NCI-H2171 (cell line): ENCODE measurements at places on chromosomes 16 and 17.

DNA sequence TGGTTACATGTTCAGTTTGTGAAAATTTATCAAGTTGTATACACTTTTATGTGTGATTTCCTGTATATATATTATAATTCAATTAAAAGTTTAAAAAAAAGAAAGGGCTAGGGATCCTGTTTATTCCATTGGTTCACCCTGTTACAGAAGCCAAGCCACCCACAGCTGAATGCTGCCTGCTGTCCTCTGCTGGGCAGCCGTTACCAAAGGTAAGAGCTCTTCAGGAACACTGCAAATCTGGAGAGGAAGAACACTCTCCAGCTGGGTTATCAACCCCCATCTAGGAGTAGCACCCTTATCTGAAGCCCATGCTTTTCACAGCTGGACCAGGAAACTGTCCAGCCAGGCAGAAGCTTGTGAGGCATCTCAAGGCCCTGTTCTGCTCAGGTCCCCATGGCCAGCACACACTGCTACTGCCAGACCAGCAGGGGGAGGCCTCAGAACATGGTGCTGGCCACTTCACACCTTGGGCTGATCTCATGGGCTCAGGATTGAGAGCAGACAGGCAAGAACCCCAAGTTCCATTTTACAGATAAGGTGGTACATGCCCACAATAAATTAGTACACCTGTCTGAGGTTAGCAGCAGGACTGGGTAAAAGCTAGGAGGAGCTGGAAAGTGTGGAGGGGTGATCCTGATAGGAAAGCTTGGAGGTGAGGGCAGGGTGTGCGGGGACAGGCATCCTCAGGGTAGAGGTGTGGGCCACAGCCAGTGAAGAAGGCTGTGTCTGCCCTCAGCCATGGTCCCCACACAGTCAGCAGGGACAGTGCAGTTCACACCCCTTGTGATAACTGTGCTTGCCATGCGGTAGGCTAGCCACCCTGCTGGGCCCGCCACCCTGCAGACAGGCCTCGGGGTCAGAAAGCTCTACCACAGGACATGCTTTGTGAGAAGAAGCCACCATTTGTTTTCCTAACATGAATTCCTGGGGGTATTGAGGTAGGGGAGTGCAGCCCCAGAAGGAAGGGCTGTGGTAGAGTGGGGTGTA, 54.3 kb upstream of the SREBF1 start:
- no peak for DNase-seq

GRCh38 chr17:74879308-74879707, 6.5 kb upstream of the FDXR start:
- DNase-seq, result no peak

DNA sequence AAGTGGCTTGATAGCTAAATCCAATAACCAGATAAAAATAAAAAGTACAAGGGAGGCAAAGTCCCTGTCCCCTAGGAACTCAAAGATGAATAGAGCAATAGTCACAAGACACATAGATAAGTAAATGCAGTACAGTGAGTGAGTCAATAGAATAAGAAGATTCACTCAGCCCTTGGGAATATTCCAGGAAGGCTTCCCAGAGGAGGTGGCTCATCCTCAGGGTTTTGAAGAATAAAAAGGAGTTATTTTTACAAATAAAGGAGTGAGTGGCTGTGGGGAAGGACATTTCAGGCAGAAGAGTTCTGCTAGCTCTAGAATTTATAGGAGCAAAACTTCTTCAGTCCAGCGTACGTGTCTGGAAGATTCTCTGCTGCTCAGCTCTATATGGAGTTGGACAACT, 177.4 kb upstream of the SDK2 start:
- DNase-seq, result no peak

- DNase-seq, result no peak
These were observed 263.2 kb downstream of the KIF2B start for GRCh38 chr17:54085934-54086333.

DNA sequence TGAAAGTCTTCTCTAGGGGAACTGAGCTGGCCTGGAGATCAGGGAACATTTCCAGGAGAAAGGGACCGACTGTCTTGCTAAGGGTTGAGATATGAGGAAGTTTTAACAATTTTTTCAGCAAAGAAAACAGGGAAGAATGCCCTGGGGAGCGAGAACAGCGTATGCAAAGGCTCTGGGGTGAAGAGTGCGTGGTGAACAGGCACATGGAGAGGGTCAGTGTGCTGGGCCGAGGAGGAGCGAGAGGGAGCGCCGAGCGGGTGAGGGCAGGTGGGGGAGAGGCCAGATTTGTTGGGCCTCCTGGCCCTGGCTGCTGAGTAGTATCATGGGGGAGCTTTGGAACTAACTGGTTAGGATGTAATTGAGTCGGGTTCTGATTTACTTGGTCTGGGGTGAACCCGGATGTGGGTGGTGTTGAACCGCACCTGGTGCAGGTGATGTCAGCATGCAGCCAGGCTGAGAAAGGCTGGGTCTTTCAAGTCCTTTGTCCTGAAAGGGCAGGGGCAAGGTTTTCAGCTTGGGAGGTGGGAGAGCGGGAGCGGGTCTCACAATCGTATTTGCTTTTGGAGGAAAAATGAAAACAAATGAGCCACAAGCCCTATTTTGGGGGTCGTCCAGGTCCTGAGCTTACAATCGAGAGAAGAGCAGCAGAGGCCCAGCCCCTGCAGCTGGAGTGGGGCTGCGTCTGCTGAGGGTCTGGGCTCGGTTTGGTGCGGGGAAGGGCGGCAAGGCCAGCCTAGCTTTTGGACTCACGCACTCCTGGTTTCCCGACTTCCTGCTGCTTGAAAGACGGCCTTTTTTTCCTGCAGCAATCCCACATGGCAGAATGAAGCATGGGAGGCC, 11.1 kb upstream of the WFDC1 start:
- no peak for DNase-seq

DNA sequence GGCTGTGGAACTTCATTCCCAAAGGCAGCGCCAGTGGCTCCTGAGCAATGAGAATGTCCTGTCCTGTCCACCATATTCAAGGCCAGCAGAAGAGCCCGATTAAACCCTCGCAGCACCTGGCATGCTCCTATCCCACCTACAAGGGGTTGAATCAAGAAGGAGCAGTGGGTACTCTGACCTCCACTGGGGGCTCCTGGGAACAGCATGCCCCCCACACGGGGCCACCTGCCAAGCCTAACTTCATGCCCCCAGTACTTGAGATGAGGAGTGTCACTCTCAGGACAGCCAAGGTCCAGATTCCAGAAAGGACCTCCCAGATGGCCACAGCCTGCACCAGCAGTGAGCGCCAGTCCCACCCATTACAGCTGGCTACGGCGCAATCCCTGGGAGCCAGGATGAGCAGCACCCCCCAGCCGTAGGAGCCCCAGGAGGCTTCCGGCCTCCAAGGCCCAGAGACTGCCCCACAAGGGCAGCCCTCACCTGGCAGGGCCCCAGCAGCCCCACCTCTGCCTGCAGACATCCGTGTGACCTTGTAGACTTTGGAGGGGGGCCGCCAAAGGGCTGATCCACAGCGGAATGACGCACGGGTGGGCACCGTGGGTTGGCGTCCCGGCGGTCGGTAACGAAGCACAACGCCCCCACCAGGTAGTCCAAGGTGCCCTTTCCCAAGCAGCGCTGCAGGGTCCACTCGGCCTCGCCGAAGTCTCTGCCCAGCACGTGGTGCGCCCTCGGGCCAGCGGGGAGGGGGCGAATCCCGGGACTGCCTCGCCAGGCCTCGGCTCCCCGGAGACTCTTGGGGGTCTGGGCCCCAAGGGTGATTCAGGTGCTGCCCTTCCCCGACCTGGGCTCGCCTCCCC, 1.0 kb upstream of the MPDU1 start:
- no peak for DNase-seq

DNA sequence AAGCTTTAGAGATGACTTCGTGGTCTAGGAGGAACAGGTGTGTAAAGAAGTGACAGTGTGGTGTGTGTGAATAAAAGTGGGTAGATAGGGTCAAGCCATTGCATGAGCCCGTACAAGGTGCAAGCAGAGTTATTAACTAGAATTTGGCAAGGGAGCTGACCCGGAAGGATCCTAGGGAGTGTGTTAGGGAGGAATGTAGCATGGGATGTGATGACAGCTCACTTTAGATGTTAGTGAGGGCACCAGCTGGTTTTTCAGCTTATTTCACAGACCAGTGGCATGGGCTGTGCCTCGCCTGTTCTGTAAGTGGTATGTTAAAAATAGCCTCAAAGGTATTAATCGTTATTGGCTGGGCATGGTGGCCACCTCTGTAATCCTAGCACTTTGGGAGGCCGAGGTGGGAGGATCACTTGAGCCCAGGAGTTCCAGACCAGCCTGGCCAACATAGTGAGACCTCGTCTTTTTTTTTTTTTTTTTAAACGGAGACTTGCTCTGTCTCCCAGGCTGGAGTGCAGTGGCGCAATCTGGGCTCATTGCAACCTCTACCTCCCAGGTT, 8.3 kb downstream of the ANKRD40CL start:
- no peak for DNase-seq

DNA sequence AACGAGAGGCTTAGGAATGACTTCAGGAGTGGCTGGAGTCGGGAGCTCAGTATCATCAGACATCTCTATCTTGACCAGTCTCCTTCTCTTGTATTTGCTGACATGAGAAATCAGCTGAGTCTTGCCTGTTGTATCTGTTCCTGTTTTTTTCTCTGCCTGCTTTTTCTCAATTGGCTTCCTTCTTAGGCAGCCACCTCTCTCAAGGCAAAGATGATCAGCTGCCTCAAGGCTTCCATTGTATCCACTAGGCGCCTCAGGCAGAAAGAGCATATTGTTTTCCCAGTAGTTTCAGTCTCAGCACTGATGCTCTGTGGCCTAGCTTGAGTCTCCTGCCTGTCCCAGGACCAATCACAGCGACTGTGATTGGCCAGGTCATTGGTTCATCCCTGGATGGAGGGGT, 306.2 kb downstream of the CPPED1 start:
- DNase-seq, result no peak

DNA sequence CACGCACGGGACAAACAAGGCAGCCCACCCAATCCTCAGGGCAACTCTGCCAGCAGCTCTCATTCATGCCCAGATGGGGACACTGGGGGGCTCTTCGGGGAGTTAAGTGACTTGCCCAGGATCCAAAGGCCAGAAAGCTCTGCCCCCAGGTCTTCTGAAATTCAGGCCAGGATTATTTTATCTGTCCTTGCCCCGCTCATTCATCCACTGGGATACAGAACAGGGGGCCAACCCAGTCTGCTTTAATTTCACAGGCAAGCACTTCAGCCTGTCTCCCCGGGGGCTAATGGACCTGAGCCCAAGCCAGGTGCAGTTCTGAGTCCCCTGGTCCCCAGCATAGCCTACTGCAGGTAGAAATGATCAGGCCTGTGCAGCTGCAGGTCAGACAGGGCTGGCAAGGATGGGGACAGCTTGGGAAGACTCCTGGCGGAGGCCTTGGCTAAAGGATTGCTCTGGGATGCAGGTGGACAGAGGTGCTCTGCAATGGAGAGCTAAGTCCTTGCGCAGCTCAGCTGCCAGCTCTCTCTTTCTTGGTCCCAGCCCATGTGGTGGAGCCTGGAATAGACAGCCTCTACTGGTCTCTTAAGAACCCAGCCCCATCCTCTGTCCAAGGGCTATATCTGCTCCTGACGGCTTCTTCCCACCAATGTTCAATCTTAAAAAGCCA, 766 bp upstream of the B3GNT9 start:
- DNase-seq, result no peak

DNA sequence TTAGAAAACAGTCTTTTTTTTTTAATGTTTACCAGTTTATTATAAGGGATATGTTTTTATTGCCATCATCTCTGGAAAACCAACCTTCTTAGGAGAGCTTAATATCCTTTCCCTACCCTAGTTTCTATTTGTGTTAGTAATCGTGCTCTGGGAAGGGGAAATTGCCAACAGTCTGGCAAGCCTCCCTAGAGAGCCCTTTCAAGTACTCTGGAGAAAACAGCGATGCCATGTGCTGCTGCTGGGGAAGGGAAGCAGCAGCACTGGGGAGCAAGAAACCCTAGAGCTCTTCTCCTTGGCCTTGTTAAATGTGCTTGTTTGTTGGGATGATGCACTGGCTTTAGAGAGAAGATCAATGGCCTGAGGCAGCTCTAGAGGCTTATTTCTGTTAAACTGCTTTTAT, 10.3 kb downstream of the RETREG3 start:
- DNase-seq, result peak; percentile 86

DNA sequence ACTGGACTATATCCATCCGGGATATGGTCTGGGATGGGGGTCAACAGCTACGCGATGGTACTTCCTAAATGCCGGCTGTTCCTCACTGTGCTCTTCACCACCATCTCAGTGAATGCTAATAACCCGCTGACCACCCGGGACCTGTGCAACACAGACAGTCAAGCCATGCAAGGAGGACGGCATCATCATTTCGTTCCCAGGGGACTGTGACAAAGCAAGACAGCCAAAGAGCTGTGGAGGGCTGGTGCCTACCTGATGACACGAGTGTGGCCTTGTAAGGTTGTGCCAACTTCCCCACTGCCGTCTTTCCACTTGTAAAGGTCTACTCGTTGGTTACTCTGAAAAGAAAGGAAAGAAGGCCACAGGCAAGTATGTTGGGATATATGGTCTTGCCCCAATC, 33.7 kb downstream of the WDR59 start:
- no peak for DNase-seq

DNA sequence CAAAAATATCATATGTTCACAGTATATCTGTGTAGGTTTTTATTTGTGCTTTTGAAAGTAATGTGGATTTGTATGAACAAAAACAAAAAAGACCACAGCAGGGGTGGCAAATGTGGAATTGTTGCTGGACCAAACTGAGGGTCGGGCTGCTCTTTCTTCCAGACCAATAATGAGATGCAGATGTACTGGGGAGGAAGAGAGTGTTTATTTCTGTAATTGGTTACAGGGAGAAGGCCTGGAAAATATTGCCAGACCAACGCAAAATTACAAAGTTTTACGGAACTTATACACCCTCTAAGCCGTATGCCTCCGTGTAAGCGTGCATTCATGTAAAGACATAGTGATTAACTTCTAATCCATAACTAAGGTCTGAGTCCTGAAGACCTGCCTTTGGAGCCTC, 353.9 kb upstream of the C16orf82 start:
- DNase-seq, result no peak

DNA sequence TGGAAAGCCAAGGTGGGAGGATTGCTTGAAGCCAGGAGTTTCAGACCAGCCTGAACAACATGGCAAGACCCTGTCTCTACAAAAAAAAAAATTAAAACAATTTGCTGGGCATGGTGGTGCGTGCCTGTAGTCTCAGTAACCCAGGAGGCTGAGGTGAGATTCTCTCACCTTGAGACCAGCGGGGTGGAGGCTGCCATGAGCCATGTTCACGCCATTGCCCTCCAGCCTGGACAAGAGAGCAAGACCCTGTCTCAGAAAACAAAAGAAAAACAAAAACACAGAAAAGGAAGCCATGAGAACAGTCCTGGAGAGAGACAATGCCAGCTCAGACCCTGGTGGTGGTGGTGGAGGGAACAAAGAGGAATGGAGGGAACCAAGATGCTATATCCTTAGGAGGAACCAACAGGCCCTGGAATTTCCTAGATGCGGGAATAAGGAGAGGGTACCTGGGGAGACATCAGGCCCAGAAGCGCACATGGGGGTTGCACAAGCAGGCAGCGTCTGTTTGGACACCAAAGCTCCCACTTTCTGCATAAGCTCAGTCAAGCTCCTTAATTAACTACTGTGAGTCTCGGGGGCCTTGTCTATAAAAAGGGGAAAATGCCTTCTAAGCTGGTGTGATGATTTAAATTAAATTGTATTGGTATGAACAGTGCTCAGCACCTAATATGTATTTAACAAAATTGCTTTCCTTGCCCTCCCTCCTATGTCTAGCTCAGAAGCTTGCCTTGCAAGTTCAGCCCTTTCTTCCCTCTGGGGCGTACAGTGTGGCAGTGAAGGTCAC, 143.8 kb downstream of the CCT6B start:
- no peak for DNase-seq
